Endothelial cell of umbilical vein (primary cell): ENCODE measurements at places on chromosomes 4 and X. TPM values are rescaled to one million over a fixed set of nuclear protein-coding genes. Genes with fewer than 3 reads are reported as not detected.

CT55 gene
- not detected in 2 replicates for total RNA-seq

GDPD2 gene
- 0.29 and 0.35 TPM in 2 replicates for total RNA-seq

JAKMIP1 gene
- total RNA-seq: not detected in 2 replicates

GRCh38 chr4:8591626-8592365 is 769 bp upstream of the CPZ start:
- DNase-seq: no peak

GRCh38 chrX:47587906-47588735 is 5.9 kb downstream of the TIMP1 start:
- DNase-seq: no peak

DNA sequence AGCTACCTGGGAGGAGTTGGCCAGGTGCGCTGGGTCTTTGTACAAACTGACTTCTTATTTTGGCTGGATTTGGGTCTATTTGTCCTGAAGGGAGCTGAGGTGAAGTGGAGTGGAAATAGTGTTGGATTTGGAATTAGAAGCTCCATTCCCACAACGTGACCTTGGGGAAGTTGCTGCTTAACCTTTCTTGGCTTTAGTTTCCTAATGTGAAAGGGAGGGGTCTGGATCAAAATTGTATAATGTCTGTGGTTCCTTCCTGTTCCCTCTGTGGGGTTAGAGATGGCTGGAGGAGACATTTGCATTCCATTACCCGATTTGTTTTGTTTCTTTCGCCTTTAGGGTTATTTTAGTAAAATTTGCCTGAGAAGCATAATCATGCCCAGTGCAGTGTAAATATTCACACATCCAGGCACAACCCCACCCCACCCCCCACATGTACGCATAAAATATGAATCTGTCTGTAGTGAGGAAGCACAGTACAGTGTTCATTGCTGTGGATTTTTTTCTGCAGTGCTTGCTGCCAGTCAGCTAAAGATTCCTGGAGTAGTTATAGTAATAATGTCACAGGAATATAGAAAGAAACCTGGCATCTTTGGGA is 21.5 kb downstream of the JADE1 start:
- DNase-seq: peak; percentile 49

DNA sequence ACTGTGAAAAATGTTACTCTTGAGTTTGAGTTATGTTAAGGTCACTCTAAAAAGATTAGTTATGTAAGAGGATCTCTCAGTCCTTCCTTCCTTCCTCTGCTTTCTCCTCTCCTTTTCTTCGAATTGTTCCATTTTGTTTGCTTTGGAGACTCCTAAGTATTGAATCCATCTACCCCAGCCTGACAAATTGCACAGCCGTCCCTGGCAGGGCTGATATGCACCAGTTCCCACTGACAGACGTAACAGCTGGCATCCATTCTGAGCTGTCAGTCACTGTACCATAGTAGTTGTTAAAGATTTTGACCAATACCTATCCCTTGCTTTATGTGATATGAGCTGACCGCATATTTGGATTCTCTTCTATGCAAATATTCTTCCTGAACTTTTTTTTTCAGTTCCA is 210.7 kb upstream of the IGFBP7 start:
- DNase-seq: no peak

GRCh38 chr4:72286185-72286584 is 254.4 kb downstream of the NPFFR2 start:
- DNase-seq: peak; percentile 10
